ENCODE measurements at places on chromosomes 2 and 18. TPM values are rescaled to one million over a fixed set of nuclear protein-coding genes. Genes with fewer than 3 reads are reported as not detected.

DNA sequence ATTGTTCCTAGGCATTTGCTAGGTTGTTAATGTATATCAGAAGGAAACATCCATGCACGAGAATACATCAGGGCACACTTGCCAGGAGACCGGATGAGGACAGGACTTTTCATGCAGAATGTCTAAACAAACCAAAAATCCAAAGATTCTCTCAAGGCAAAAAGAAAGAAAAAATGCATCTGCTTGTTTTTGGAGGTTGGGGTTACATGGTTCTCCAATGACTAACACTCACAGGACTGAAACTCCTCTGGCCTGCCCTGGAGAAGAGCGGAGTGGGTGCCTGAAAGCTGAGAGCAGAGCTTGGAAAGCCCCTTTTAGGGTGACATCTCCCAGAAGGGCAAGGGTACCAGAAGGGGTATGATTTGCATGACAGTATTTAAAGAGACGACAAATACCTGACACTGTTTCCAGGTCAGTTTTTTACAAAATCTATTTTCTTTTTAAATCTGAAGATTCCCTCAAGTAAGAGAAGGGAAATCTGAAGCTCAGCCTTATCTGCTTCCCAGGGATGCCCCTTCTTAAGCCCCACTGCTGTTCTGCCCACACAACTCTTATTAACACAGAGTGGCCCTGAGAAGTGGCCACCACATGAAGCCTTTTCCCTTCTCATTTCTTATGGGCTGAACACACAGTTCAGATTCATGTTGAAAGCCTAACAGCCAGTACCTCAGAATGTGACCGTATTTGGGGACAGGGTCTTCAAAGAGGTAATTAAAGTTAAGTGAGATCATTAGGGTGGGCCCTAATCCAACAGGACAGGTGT is 216.4 kb downstream of the STK39 start:
- no peak for DNase-seq

DNA sequence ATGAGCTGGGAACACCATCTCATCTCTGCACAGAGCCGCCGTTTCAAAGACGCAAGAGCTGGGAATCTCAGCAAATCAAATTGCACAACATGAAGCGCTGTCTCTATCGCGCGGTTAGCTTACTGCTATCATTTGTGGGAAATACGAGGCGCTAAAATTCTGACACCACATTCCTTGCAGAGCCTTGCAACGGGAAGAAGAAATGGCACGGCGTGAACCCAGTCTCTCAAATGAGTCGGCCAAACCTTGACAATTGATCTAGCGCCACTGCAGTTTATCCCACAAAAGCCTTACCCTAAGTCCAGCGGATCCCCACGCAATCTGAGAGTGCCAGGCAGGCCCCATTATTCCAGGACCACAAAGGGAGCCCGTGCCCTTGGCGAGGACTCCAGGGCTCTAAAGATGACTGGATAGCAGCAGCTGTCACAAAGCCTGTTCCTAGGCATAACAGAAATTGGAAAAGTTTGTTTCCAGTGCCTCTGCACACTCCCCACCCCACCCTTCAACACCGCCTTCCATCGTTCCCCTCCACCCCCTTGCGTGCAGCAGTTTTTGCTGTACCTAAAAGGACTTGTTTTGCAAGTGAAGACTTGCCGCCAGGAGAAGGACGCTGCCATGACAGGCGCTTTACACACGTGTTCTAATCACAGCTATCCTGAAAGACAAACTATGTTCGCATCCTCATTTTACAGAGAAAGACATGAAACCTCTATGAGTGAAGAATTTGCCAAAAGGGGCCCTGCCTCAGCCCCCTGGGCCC is 252.4 kb downstream of the EIPR1 start:
- DNase-seq: no peak

CTIF gene
- total RNA-seq: 55.4 TPM

DNA sequence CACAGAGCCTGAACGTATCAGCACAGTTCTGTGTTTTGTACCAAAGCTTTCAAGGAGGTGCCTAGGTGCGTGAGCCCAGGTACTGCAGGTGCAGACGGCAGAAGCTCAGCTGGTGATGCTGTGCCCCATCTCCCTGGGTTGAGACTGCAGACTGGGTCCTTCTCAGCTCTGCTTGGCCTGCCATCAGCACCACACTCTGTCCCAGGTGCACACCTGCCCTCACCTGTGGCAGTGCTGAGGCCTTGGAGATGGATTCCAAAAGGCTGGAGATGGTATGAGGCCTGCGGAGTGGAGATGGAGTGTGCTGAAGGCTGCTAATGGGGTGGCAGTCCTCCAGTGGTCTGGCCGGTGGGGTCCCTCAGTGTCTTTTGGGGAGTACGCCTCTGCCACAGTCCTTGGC is 9.3 kb downstream of the LDLRAD4 start:
- no peak for DNase-seq

- DNase-seq: no peak
These were observed 113.6 kb downstream of the FMNL2 start for GRCh38 chr2:152448606-152449005.

CXCR4 gene
- 211 TPM for total RNA-seq

LRRTM1 gene
- not detected for total RNA-seq

GRCh38 chr2:162769066-162769465 is 69.5 kb downstream of the KCNH7 start:
- no peak for DNase-seq

GRCh38 chr2:62793213-62793612 is 87.7 kb downstream of the EHBP1 start:
- DNase-seq: no peak

GRCh38 chr2:29317077-29317517 is 201.9 kb downstream of the CLIP4 start:
- DNase-seq: no peak

DNA sequence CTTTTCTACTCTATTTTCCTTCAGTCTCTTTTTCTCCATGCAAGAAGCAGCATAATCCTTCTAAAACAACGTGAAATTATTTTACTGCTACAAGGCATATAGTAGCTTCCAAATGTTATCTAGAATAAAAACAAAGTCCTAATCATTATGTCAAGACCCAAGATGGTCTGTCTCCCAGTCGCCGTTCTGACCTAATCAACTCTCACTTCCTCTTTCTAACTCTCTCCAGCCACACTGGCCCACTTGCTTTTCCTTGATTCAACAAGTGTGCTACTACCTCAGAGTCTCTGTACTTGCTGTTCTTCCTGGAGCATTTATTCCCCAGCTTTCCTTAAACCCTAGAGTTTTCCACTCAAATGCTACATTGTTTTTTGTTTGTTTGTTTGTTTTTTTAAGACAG is 1491.2 kb downstream of the LRP1B start:
- DNase-seq: no peak

CNGA3 gene
- total RNA-seq: not detected

EIF4E2 gene
- 91.4 TPM for total RNA-seq

C2orf72 gene
- total RNA-seq: 0.29 TPM
